ENCODE measurements at places on chromosomes 7 and 10.

DNA sequence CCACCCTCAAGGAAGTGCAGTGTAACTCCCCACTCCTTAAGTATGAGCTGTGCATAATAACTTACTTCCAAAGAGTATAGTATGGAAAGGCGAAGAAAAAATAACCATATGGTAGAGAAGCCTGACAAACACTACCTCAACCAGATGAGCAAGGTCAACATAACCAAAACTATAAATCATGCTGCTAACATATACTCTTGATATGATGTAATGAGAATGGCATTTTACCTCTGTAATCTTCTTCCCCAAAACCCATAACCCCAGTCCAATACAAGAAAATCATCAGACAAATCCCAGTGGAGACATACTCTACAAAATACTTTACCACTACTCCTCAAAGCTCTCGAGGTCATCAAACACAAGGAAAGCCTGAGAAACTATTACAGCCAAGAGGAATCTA, 15.8 kb downstream of the OSBPL3 start:
- DNase-seq, result no peak

- no peak for DNase-seq
Measured at GRCh38 chr10:102306006-102306405, 60.7 kb downstream of the GBF1 start.

- DNase-seq, result no peak
Measured at GRCh38 chr7:143902332-143902899, 440 bp upstream of the TCAF1 start.

- DNase-seq, result no peak
Measured at GRCh38 chr7:25255611-25256332, 27.5 kb upstream of the NPVF start.

DNA sequence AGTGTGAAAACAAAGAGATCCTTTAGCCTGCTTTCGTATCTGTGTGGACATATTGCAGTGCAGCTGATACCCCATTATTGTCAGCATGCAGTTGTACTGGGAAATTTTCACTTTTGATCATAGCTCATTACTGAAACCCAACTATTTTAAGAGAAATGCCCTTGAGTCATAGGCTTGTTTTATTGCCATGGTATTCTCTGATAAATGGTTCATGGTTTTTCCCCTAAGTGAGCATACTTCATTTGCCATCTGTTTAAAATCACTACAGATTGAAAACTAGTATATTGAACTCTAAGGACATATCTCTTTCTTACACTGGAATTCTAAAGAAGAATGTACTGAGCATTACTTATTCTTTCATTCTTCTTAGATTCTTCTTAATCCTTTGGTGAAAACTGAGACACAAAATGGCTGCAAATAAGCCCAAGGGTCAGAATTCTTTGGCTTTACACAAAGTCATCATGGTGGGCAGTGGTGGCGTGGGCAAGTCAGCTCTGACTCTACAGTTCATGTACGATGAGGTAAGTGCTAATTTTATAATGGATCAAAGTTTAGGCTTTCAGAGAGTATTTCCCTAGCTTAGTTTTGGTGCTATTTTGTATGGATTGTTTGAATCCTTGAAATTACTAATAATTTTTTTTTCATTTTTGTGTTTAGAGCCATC, 63.0 kb downstream of the RALA start:
- DNase-seq, result no peak

DNA sequence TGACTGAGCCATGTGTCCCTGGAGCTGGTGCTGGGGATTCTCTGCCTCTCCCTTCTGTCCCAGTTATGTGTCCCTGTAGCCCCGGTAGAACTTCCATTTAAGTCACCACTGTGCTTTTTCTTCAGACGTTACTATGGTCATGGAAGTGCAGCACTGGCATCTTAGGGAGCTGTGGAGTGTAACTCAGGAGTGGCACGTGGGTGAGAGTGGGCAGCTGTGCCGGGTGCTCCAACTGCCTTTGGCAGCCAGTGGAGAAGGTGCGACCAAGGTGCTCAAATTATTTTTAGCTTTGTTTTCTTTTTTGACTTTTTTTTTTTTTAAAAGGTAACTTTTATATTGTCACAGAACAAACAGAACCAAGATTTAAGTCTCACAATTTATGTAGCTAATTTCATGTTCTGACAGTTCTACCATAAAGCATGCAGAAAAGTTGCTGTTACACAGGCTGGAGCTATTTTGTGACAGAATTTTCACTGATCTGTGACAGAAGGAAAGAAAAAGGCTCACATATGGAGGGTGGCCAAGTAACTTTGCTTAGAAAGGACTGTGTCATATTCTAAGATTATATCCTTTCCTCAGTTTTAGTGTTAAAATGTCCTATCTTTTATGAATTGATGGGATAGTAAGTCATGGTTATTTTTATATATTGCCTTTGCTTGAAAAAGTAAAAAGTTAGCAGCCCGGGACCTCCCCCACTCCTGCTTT, 73.9 kb downstream of the SH2D4B start:
- DNase-seq, result no peak

DNA sequence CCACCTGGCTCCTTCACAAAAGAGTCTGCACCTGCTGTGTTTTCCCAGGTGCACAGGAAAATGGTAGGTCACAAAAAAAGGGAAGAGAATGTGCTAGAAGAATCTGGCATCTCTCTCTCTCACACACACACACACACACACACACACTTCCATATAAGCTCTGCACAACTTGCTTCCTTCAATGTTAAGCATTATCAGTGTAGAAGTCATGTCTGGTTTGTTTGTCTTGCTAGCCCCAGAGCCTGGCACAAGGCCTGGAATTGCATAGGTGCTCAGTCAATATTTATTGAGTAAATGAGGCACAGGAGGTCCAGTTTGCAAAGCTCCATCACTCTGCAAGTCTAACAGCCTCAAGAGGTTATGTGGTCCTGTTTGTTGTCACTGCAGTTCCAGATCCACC, 867.3 kb upstream of the AUTS2 start:
- DNase-seq, result no peak

DNA sequence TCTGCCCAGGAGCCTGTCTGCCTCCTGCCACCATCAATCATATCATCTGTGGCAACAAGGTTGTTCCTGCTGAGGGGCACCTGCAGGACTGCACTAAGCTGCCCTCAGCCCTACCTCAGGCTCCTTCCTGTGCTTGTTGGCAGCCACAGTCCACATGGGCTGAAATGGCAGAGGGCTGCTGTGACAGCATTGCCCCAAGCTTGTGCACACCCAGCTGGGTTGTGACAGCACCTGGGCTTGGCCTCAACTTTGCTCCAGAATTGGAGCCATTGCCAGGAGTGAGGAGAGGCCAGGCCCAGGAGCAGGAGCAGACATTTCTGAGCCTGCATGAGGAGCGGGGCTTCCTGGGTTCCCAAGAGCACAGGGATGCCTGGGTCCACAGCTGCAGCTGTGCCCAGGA, 340.9 kb upstream of the CHRM2 start:
- no peak for DNase-seq

DNA sequence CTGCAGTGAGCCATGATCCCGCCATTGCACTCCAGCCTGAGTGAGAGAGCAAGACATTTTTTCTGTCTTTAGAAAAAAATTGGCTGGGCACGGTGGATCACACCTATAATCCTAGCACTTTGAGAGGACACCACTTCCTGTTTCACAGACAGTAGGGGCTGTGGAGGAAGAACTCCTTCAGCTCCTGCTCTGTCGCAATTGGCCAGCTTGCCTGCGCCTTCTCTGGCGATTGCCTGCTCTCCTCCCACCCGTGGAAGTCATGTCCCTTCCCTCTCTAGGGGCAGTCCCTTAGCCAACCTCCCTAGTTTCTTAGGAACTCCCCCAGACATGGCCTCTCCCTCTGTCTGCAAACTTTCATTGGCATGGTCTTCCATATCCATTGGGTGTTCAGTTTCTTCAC, 8.7 kb downstream of the PDSS1 start:
- DNase-seq, result no peak

- DNase-seq, result no peak
Measured at GRCh38 chr7:155259866-155260497, 37.7 kb upstream of the INSIG1 start.

DNA sequence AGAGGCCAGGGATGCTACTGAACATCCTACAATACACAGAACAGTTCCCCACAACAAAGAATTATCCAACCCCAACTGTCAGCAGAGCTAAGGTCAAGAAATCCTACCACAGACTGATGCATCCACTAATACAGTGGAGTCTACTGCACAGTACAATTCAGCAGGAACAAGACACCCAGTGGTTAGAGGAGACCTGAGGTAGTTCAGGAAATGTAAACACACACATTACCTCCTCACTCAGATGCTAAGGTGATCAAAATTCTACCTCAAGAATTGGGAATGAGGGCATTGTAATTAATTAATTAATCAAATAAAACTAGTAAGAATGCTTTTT, 91.4 kb downstream of the ZFAND4 start:
- DNase-seq, result no peak

DNA sequence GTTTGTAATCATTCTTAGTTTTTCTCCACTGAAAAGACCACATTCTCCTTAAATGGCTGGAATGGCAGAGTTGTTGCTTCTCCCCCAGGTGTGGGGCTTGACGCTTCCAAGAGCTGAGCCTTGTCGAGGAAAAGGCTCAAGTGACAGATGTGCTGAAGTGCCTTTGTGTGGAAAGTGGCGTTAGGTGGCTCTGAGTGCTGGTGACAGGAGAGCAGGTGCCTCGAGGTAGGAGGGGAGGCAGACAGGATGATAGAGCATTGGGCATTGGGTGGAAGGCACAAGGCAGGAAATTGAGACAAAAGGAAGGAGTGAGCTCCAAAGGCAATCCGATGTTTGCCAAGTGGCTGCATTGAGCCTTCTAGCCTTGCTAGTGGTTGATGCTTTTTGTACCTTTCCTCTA, 6.7 kb downstream of the KIAA1217 start:
- DNase-seq, result no peak

DNA sequence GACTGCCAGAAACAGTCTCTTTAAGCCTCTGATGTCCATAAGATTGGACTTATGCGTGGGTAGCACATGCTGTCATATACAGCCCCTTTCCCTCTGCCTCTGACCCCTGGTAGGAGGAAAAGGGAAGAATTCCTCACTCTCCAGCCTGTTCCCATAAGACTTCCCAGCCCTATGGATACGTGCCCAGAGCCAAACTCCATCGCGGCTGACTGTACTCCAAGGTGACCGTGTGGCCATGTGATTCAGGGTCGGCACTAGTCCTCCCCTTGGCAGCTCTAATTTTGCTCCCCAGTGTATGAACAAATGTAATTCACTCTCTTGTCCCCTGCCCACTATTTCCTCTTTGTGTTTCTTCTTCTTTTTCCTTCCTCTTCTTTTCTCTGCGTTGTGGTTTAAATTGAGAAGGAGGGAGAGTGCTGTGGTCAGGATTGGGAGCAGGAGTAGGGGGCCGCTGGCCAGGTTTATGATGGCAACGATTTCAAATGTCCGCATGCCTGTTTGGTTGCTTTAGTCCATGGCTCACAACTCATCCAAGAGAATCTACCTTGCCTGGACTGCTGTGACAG, 43.8 kb downstream of the PRLHR start:
- DNase-seq, result no peak

DNA sequence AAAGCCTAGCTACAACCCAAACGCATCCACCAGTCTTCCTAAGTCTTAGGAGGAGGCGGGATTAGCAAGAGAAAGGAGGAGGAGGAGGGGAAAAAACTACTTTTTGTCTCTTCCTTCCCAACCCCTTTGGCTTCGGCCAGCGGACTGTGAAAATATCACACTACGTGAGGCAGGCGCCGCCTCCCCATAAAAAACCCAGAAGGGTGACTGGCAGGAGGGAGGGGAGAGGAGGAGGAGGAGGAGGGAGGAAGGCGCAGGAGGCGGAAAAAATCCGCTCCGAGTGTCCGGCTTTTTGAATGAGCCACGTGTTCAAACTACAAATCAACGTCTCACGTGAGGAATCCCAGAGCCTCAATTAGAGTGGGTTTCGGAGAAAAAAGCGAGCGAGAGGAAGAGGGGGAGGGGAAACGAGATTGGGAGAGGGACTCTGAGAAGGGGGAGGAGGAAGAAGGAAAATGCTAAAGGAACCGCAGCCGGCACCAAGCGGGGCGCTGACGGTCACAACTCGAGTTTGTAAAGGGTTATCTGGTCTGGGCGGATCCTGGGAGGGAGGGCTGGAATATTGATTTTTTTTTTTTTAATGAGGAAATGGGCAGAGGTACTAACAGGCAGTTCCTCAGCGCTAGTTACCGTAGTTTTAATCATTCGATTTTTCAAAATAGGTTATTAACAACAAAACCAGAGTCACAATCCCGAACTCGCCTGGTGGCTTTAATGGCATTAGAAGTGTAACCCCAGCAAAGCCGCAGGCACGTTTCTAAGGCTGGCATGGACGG, at the start of gene IGF2BP3:
Gene IGF2BP3 (minus strand): TSS at position 162 of the 776 bp plus-strand sequence. CDS start 381 bp downstream, outside the sequence.
- no peak for DNase-seq

Measured in activated naive CD8-positive, alpha-beta T cell treated with anti-CD3 and anti-CD28 coated beads, Interleukin-2, amount 50 U/mL, for 16 hours (primary cell).